Occipital lobe (tissue), 3 donors: ENCODE measurements at places on chromosomes 11 and 22. TPM values are rescaled to one million over a fixed set of nuclear protein-coding genes. Genes with fewer than 3 reads are reported as not detected.

Gene ESAM
- 3.7 TPM for total RNA-seq

Gene PAX6
- 16.4 TPM for total RNA-seq

Gene SLC15A3
- total RNA-seq = 5.8 TPM

Gene NCAPD3
- total RNA-seq = 11.4 TPM

Gene RIBC2
- not detected for total RNA-seq

Gene FIBIN
- total RNA-seq = 7.8 TPM

DNA sequence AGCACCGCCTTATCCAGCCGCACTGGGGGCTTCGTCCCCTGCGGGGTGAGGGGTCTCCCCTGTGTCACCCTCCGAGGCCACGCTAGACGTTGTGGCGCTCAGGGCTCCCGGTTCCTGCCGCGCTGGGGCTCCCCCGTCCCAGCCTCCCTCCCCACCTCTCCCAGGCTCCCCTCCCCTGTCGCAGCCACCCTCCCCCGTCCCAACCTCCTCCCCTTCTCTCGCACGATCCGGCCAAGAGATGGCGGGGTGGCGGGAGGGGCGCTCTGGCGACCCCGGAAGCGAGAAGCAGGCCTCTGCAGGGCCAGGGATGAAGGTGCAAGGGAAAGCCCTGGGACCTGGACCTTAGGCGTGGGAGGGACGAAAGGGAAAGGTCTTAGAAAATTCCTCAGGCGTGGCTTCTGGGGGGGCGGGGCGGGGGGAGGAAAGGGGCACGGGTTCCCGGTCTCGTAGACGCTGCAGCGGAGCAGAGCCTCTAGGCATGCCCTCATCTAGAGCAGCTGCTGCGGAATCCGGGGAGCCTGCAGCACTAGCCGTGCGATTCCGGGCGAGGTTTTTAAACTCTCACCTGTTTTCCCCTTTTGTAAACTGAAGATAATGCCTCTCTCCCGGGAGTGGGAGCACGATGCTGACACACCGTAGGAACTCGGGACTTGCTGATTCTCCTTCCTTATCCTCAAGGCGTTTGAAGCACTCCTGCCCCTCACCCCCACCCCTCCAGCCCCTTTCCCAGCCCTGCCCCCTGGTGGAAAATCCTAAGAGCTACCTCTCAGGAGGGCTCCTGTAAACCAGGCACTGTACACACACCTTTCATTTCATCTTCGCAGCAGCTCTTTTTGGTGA, 14.4 kb downstream of the KCNJ5 start:
- no peak for DNase-seq

- no peak for DNase-seq
Observed at GRCh38 chr11:16958833-16959232, 55.4 kb downstream of the PLEKHA7 start.

DNA sequence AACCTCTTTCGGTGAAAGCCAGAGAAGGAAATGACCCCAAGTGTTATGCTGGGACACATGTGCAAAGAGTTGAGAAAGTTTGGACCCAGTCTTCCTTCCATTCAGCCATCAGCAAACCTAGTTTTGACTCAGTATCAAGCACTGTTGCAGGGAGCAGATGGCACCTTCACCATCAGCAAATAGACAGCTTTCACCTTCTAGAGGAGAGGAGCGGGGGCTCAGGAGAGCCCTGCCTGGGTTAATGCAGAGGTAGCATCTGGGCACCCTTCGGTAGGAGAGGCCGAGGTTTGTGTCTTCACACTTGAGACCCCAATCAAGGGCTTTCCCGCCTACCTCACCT, 16.2 kb upstream of the MFRP start:
- no peak for DNase-seq

- no peak for DNase-seq
Observed at GRCh38 chr11:18599739-18600230, at the start of gene MISFA. MISFA (plus strand) TSS chr11:18599789; CDS start chr11:18599929, 140 bp downstream.

- no peak for DNase-seq
Observed at GRCh38 chr11:82832983-82833382, 67.2 kb downstream of the PRCP start.

GRCh38 chr22:30574997-30575671, 669 bp upstream of the GAL3ST1 start:
- peak; percentile 58 for DNase-seq

DNA sequence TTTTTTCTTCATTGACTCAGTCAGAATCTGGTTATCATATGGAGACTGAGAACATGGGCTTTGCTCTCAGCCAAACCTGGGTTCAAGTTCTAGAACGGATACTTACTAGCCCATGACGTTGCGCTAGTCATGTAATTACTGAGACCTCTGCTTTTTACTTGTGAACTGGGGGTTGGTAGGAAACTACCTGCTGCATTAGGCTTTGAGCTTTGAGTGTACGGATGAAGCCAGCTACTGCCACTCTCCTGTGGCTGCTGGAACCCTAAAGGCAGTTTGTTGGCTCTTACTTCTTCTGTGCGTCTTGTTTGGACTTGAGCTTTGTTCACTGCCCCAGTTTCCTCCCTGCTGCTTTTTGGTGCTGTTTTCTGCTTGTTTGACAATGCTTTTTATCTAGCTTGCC, 18.1 kb downstream of the PPP6R2 start:
- no peak for DNase-seq

GRCh38 chr11:12666915-12667314, 7.3 kb upstream of the TEAD1 start:
- no peak for DNase-seq

- DNase-seq = no peak
Observed at GRCh38 chr11:128603752-128604414, 16.5 kb upstream of the ETS1 start.

- no peak for DNase-seq
Observed at GRCh38 chr22:26708256-26709009, 51.0 kb downstream of the MIAT start.

GRCh38 chr22:39288135-39288898, 31.1 kb downstream of the RPL3 start:
- no peak for DNase-seq

DNA sequence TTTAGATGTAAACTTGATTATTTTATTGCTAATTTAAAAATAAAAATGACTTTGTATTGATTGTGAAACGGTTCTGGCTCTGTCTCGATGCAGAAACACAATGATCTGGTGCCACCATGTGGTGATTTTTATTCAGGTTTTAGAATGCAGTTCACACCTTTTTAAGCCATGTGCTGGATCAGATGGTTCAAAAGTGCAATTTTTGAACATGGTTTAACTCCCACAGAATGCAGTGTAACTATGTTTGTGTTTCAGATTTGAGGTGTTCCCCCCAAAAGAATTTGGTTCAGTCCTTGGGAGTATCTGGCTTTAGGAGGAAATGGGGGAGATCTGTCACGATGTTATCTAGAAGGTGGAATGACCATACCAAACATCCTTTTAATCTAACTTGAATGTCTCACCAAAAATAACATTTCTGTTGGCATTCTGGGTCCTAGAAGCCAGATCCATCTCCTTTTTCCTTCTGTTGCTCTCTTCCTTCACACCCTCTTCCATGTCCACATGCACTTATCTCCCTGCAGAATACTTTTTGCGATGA, 7.9 kb downstream of the MRPL16 start:
- DNase-seq = no peak
